ENCODE measurements at places on chromosomes 6 and 20.

DNA sequence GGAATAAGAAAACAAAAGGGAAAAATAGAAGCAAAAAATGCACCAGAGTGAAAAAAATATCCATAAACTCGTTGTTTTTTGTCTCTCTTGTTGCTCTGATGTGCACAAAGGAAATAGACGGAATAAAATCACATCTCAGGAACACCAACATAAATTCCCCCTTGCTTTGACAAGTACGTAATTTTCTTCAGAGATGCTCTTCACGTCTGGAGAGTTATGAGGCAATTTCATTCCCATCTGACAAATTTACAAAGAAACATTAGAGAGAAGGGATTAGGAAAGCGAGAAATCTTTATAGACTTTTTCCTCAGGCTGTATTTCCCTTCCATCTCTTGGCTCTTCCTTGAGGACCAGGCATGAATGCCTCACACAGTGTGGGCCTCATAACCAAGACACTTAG, 250.1 kb upstream of the ZFP64 start:
- DNase-seq, result no peak

DNA sequence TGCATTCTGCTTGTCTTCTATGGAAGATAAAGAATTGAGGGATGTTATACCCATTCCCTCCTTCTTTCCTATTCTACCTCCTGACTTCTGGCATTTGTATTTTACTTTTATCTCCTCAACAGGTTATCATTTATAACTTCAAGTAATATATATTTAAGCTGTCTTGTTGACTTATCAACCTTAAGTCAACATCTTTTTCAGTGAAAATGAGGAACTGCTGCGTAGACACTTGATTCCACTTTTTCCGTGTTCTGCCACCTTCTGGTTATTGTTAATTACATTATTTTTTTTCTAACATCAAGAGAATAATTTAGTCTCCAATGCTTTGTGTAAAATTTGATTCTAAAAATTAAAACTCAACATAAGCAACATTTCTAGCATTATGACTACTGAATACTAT, 107.5 kb downstream of the PRKN start:
- DNase-seq, result no peak

- DNase-seq, result no peak
These were observed 70.6 kb upstream of the DST start for GRCh38 chr6:56713254-56713672.

DNA sequence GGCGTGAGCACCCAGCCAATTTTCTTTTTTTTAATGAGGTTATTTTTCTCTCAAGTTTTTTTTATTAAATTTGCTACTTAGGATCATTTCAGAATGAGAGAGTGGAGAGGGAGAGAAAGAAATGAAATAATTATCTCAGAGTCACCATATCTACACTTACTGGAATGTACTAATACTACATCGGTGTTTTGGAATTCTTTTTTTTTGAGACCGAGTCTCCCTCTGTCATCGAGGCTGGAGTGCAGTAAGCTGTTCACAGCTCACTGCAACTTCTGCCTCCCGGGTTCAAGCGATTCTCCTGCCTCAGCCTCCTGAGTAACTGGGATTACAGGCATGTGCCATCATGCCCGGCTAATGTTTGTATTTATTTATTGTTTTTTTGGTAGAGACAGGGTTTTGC, 27.8 kb downstream of the ANKRD6 start:
- no peak for DNase-seq

DNA sequence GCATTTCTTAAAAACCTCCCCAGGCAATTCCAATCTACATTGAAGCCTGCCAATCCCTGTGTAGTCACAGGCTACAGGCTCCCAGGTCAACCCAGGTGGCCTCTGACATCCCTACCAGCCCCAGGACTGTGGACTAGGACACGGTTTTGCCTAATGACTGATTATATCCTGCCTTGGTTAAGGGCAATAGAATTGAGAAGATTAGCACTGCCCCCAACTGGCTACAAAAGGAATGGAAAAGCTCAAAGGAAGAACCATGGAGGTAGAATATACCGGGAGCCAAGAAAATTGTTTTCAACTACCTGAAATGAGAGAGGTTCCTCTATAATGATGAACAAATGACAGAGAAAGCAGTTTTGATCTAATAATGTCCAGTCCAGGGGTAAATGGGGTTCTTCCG, 421.1 kb upstream of the AGPAT4 start:
- no peak for DNase-seq

GRCh38 chr6:105680131-105680530, 277.2 kb upstream of the PREP start:
- no peak for DNase-seq

GRCh38 chr6:2944405-2945152, 26.8 kb downstream of the SERPINB6 start:
- DNase-seq, result no peak

GRCh38 chr20:44495802-44496481, 20.3 kb downstream of the TTPAL start:
- DNase-seq, result no peak

DNA sequence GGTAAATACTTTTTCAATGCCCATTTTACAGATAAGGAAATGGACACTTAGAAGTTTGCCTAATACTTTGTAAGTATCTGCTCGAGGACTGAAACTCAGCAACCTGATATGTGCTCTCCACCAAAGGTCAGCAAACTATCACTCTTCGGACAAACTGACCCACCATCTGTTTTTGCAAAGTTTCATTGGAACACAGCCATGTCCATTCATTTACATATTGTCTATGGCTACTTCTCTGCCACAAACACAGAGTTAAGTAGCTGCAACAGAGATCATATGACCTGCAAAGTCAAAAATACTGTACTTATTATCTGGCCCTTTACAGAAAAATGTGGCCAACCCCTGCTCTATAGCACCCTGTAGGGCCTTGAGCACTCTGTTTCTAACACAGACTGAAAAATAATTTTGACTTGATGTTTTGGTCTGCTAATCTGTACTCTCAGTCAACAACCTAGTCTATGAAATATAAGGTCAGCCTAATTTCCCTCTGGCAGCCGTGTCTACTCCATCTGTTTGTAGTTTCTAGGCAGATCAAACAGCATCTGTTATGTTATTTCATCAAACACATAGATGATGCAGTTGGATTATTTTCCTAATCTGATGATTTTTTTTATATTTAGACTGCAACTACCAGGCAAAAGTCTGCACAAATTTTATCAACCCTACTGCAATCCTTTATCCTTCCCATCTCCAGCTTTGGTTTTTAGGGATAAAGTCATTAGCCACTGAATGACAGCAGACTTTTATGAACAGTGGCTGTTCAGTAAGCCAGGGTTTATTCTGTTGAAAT, 41.4 kb upstream of the BEND6 start:
- DNase-seq, result no peak

GRCh38 chr6:21594416-21595281, 1.1 kb downstream of the SOX4 start:
- DNase-seq, result no peak
